Mammary epithelial cell (primary cell): ENCODE measurements at places on chromosomes 11 and 22. TPM values are rescaled to one million over a fixed set of nuclear protein-coding genes. Genes with fewer than 3 reads are reported as not detected.

GRAMD1B gene
- 0.19 TPM in 1 of 2 replicates, not detected in the other for total RNA-seq

MPZL2 gene
- total RNA-seq: 82.5 TPM

VSTM5 gene
- not detected in 2 replicates for total RNA-seq

OR51B4 gene
- not detected in 2 replicates for total RNA-seq

RIC3 gene
- 12.0 TPM for total RNA-seq

CRYAB gene
- 110 TPM for total RNA-seq

CHRM1 gene
- total RNA-seq: not detected in 2 replicates

DUSP8 gene
- 1.2 TPM for total RNA-seq

MUC2 gene
- total RNA-seq: not detected in 2 replicates

BCR gene
- total RNA-seq: 67.7 TPM

APBB1 gene
- total RNA-seq: 14.0 and 16.9 TPM in 2 replicates

PRODH gene
- 2.7 TPM for total RNA-seq

SLC25A18 gene
- total RNA-seq: not detected in 2 replicates

OR52N4 gene
- total RNA-seq: not detected

CARS1 gene
- total RNA-seq: 112 TPM

NCF4 gene
- 0.27 TPM in 1 of 2 replicates, not detected in the other for total RNA-seq

SYCE3 gene
- total RNA-seq: not detected

GPR83 gene
- under 0.01 TPM for total RNA-seq

AHNAK gene
- total RNA-seq: 494 TPM

CCDC116 gene
- total RNA-seq: 0.31 TPM in 1 of 2 replicates, not detected in the other

SCN4B gene
- 9.4 and 11.5 TPM in 2 replicates for total RNA-seq

OR51B6 gene
- not detected for total RNA-seq

APOA4 gene
- not detected in 2 replicates for total RNA-seq

DYNC2H1 gene
- 32.5 and 33.7 TPM in 2 replicates for total RNA-seq

OR4A15 gene
- not detected for total RNA-seq

DEUP1 gene
- total RNA-seq: under 0.01 TPM

TTC36 gene
- 0.85 and 1.2 TPM in 2 replicates for total RNA-seq

JAML gene
- not detected in 2 replicates for total RNA-seq

SLC36A4 gene
- total RNA-seq: 14.3 TPM

CDC45 gene
- 14.5 and 31.1 TPM in 2 replicates for total RNA-seq

HPX gene
- total RNA-seq: 0.83 TPM

APOBEC3G gene
- 14.3 TPM for total RNA-seq

CCDC89 gene
- total RNA-seq: 0.37 and 0.56 TPM in 2 replicates

XKR3 gene
- total RNA-seq: not detected in 2 replicates

TBC1D10A gene
- 17.3 and 25.7 TPM in 2 replicates for total RNA-seq

LSP1 gene
- total RNA-seq: 2.0 TPM in 1 of 2 replicates, not detected in the other

SLCO2B1 gene
- total RNA-seq: not detected

OR2AG2 gene
- 0.80 and 0.99 TPM in 2 replicates for total RNA-seq
